ENCODE measurements at places on chromosomes 12 and 14.

- DNase-seq: no peak
- H3K27ac ChIP-seq: no peak overlapping the region
- no peak overlapping the region for H3K4me3 ChIP-seq
- peaks cover 6% of the 10 kb centered on the region for H3K27me3 ChIP-seq
- H3K4me1 ChIP-seq: no peaks in the 10 kb centered on the region
Observed at GRCh38 chr12:105765053-105766014, 373.4 kb downstream of the NUAK1 start.

GRCh38 chr12:119748497-119748896 lies 80.6 kb downstream of the PRKAB1 start:
- no peaks in the 10 kb centered on the region for H3K4me1 ChIP-seq
- no peak overlapping the region for H3K4me3 ChIP-seq
- DNase-seq: no peak
- peaks cover 46% of the 10 kb centered on the region for H3K36me3 ChIP-seq
- no peak overlapping the region for H3K27ac ChIP-seq

DNA sequence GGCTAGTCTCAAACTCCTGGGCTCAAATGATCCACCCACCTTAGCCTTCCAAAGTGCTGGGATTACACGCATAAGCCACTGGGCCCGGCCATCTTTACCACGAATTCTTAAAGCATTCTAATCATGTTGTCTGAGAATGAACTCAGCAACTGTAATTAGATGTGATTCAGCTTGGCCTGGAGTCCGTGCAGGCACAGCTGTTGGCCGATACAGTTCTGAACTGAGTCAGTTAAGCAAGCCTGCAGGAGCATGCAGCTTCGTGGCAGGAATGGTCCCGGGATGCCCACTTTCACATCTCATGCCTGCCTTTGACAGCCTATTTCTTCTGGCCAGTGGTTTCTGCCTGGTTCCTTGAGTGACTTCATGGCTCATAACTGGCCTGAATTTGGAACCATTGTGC lies 194.1 kb downstream of the ANO6 start:
- H3K4me3 ChIP-seq: no peak overlapping the region
- H3K4me1 ChIP-seq: peaks cover 1% of the 10 kb centered on the region
- no peak for DNase-seq
- H3K36me3 ChIP-seq: peaks cover 15% of the 10 kb centered on the region
- no peak overlapping the region for H3K27ac ChIP-seq
- no peaks in the 10 kb centered on the region for H3K27me3 ChIP-seq

- no peak for DNase-seq
- H3K4me1 ChIP-seq: peaks cover 3% of the 10 kb centered on the region
- no peak overlapping the region for H3K27ac ChIP-seq
- H3K27me3 ChIP-seq: no peaks in the 10 kb centered on the region
- H3K36me3 ChIP-seq: peaks cover 6% of the 10 kb centered on the region
- H3K4me3 ChIP-seq: no peak overlapping the region
Observed at GRCh38 chr12:79775355-79776027, 84.7 kb upstream of the PAWR start.

DNA sequence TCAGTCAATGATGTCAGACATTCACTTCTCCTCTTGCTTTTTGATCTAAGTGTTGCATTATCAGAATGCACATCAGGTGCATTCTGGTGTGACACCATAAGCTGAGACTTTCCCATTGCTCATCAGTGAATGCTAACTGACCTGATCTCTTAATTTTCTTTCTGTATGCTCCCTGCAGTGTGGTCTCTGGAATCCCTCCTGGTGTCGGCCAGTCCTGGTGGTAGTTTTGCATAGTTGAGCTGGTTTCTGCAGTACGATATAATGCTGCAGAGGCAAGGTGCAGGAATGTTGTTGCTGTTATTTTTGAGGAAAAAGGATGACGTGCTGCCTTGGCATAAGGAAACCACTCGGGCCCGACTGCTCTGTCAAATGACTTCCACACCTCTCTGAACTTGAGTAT lies 11.0 kb upstream of the SRP54 start:
- H3K27me3 ChIP-seq: no peaks in the 10 kb centered on the region
- DNase-seq: no peak
- H3K4me1 ChIP-seq: no peaks in the 10 kb centered on the region
- H3K36me3 ChIP-seq: peaks cover 3% of the 10 kb centered on the region

DNA sequence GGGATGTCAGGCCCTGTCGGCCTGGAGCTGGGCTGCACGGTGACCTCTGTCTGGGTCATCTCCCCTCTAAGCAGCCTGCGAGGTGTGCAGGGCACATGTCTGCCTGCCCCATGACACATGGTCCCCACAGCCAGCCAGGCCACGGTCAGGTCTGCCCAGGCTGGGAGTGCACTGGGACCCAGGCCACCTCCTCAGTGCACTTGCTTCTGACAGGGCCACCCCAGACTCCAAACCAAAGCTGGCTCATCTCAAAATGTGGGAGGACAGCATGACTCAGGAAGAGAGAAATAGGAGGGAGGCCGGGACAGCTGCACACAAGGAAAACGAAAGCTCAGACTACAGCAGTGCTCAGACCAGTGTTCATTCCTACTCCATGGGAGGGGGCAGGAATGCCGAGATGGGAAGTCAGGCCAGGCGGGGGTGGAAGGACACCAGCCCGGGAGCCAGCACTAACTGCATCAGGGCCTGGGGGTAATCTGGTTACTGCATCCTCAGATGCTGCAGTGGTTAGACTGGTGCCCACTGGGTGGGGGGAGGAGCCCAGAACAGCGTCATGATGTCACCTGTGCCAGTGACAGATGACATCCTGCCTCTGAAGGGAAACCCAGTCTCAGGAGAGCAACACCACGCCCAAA lies 4.0 kb downstream of the P2RX2 start:
- H3K36me3 ChIP-seq: peaks cover 5% of the 10 kb centered on the region
- peaks cover 14% of the 10 kb centered on the region for H3K27me3 ChIP-seq
- no peak overlapping the region for H3K4me3 ChIP-seq
- H3K27ac ChIP-seq: peak overlapping the region; percentile 44
- H3K4me1 ChIP-seq: peaks cover 8% of the 10 kb centered on the region
- DNase-seq: no peak

- peaks cover 11% of the 10 kb centered on the region for H3K4me1 ChIP-seq
- no peak for DNase-seq
Observed at GRCh38 chr12:14836336-14837210, 6.8 kb downstream of the ART4 start.

GRCh38 chr12:62613081-62613480 lies 146.5 kb downstream of the MON2 start:
- no peak for DNase-seq
- no peaks in the 10 kb centered on the region for H3K27me3 ChIP-seq
- H3K36me3 ChIP-seq: peaks cover 3% of the 10 kb centered on the region
- H3K4me1 ChIP-seq: peaks cover 5% of the 10 kb centered on the region
- no peak overlapping the region for H3K27ac ChIP-seq

DNA sequence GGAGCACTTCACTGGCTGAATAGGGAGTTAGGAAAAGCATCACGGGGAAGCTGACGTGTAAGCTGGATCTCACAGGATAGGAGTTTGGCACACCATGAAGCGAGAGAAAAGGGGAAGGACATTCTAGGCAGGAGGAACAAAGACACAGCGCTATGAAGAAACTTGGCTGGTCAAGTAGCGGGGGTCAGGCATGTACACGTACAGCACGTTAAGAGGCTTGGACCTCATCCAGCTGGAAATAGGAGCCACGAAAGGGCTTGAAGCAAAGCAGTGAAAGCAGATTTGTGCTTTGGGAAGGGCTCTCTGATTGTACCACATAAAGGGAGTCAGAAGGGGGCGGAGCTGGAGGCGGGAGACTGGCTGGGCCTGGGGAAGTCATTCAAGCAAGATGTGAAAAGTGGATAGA lies 19.6 kb upstream of the GALNT8 start:
- no peaks in the 10 kb centered on the region for H3K4me1 ChIP-seq
- H3K4me3 ChIP-seq: no peak overlapping the region
- H3K27ac ChIP-seq: no peak overlapping the region
- peaks cover 2% of the 10 kb centered on the region for H3K27me3 ChIP-seq
- H3K36me3 ChIP-seq: peaks cover 24% of the 10 kb centered on the region

GRCh38 chr14:29529418-29529817 lies 398.2 kb downstream of the PRKD1 start:
- DNase-seq: no peak
- no peak overlapping the region for H3K4me3 ChIP-seq
- no peak overlapping the region for H3K27ac ChIP-seq
- H3K27me3 ChIP-seq: peaks cover 24% of the 10 kb centered on the region

GRCh38 chr14:54594537-54594936 lies 27.6 kb downstream of the SAMD4A start:
- H3K27me3 ChIP-seq: no peaks in the 10 kb centered on the region
- H3K4me3 ChIP-seq: no peak overlapping the region
- H3K4me1 ChIP-seq: no peaks in the 10 kb centered on the region
- DNase-seq: no peak
- H3K27ac ChIP-seq: no peak overlapping the region

DNA sequence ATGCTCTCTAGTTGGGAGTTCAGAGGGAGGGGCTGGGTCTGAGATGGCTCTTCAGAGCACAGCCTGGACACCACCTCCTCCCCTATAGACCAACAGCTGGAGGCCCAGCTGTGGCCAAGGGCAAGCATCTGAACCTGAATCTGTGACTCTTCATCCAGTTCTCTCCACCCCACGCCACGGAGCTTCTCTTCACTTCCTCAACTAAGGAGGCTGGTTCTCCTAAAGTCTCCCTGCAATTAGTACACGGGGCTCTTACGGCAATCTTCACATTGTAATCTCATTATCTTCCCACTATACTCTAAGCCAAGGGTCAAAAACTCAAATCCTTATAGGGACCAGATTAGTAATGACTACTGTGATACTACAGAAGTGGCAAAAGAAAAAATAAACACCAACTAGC lies 9.8 kb downstream of the NRDE2 start:
- H3K4me1 ChIP-seq: peaks cover 14% of the 10 kb centered on the region
- H3K27ac ChIP-seq: no peak overlapping the region
- no peak for DNase-seq
- H3K4me3 ChIP-seq: no peak overlapping the region
- H3K27me3 ChIP-seq: no peaks in the 10 kb centered on the region

DNA sequence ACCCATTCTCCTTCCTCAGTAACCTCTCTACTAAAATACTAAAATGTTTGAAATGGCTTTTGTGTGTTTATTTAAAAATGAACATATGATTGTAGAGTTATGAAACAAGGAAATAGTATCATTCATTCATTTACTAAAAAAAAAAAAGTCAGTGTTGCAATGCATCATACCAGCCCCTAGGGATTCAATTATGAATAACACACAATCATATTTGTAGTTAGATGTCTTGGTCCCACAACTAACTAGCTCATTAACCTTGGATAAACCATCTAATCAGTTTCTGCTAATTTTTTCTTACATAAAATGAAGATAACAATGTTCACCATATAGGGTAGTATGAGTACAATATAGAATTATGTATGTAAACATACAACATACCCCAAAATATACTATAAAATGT lies 183.2 kb downstream of the GRIN2B start:
- H3K27ac ChIP-seq: no peak overlapping the region
- DNase-seq: no peak
- H3K4me3 ChIP-seq: no peak overlapping the region
- H3K4me1 ChIP-seq: no peaks in the 10 kb centered on the region
- no peaks in the 10 kb centered on the region for H3K36me3 ChIP-seq
- H3K27me3 ChIP-seq: no peaks in the 10 kb centered on the region

GRCh38 chr14:100860556-100861187 lies 34.8 kb downstream of the MEG3 start:
- peak overlapping the region; percentile 84 for H3K27ac ChIP-seq
- H3K27me3 ChIP-seq: no peaks in the 10 kb centered on the region
- H3K36me3 ChIP-seq: peaks cover 4% of the 10 kb centered on the region
- no peak for DNase-seq
- peaks cover 39% of the 10 kb centered on the region for H3K4me1 ChIP-seq
- H3K4me3 ChIP-seq: no peak overlapping the region

- no peak for DNase-seq
- no peak overlapping the region for H3K27ac ChIP-seq
- peaks cover 34% of the 10 kb centered on the region for H3K36me3 ChIP-seq
- H3K4me3 ChIP-seq: no peak overlapping the region
- no peaks in the 10 kb centered on the region for H3K27me3 ChIP-seq
- H3K4me1 ChIP-seq: no peaks in the 10 kb centered on the region
Observed at GRCh38 chr12:109494348-109494881, 17.0 kb downstream of the UBE3B start.

- H3K4me3 ChIP-seq: no peak overlapping the region
- no peak for DNase-seq
- H3K4me1 ChIP-seq: peaks cover 4% of the 10 kb centered on the region
Observed at GRCh38 chr12:1428671-1429070, 165.7 kb downstream of the FBXL14 start.

DNA sequence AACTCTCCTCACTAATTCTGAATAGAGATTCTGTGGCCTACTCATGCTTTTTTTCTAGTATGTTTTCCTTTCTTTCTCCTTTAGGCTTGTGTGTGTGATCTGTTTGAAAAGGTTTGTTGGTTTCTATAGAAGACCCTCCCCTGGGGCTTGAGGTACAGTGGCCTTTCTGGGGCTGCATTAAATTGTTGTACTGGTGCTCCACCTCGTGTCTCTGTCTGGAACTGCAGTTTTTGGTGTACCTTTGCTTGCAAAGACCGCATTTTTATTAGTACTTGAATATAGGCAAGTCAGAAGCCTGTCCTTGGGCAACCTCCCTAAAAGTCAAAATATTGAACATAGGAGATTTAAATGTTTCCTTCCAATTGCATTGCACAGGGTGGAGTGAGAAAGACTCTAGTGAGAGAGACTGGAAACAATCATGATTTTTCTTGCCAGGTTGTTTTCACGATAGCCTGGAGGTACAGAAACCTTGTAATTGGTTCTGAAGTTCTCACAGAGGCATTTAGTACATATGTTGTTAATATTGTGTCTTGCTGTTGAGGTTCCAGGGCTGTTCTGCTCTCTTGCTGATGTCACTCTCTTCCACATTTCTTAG lies 39.0 kb downstream of the SLCO1B1 start:
- no peaks in the 10 kb centered on the region for H3K36me3 ChIP-seq
- peak; percentile 78 for DNase-seq
- no peak overlapping the region for H3K4me3 ChIP-seq
- H3K27me3 ChIP-seq: no peaks in the 10 kb centered on the region
- no peak overlapping the region for H3K27ac ChIP-seq
- peaks cover 6% of the 10 kb centered on the region for H3K4me1 ChIP-seq

GRCh38 chr12:105225505-105226015 lies 10.4 kb downstream of the APPL2 start:
- H3K36me3 ChIP-seq: peaks cover 47% of the 10 kb centered on the region
- no peak overlapping the region for H3K4me3 ChIP-seq
- H3K27me3 ChIP-seq: no peaks in the 10 kb centered on the region

Measured in progenitor cell of endocrine pancreas (in vitro differentiated cells).